ENCODE measurements at places on chromosomes 7 and 10.

GRCh38 chr7:82051601-82052000 lies 281.8 kb upstream of the HGF start:
- ATAC-seq: no peak

GRCh38 chr7:157501581-157501980 lies 164.8 kb downstream of the DNAJB6 start:
- no peak for ATAC-seq

DNA sequence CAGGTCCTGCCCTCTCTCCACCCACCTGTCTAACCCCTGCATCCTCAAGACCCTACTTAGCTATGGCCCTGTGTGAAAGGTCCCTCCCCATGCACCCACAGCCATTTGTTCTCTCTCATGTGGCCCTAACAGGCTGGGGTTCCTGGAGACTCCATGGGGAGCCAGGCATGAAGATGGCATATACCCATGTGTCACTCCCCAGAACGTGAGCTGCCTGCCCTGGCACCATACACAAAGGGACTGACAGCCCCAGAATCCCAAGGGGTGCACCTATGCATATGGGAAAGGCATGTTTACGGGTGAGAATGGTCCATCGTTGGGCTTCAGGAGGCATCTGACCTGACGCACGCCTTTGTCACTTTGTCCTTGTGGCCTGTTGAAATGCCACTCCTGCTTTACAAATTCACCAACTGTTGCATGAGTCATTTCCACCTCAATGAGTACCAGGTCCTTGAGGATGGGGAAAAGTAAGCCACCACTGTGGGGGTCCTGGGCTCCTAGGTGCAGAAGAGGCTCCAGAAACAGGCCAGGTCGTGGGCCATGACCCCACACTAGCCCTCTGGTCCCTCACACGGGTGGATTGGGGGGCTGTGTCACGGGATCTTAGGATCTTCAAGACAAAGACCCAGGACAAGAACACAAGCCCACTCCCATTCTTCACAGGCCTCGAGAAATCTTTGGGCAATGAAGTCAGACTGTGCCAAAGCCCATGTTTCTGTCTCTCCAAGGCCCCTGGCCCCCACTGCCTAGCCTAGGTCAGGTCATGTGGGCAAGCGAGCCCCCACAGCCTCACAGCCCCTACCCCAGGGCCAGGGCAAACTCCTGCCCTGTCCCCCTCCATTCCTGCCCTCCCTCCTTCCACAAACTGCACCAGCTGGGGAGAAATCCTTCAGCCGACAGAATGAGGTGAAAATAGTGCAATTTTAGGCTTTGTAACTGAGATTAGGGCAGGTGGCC lies 8.6 kb downstream of the GPRIN2 start:
- ATAC-seq: no peak

DNA sequence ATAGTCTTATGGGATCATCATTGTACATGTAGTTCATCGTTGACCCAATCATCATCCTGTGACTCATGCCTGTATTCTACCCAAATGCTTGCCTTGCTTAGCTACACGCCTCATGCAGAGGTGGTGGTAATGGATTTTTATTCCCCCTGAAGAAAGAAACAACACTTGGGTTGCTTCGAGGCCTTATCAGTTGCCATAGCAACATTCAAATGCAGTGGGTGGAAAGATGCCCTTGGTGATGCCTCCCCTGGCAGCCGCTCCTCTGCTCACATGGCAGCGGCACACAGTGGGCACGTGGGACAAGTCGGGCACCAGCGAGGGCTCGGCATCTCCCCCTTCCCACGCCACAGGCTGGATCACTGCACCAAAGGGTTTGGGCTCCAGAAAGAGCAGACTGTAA lies 54.0 kb upstream of the NMT2 start:
- ATAC-seq: no peak

GRCh38 chr10:5184987-5185775 lies at the start of gene AKR1C8:
Gene AKR1C8 (minus strand): TSS chr10:5185150. CDS start chr10:5185104, 46 bp downstream.
- ATAC-seq: no peak

DNA sequence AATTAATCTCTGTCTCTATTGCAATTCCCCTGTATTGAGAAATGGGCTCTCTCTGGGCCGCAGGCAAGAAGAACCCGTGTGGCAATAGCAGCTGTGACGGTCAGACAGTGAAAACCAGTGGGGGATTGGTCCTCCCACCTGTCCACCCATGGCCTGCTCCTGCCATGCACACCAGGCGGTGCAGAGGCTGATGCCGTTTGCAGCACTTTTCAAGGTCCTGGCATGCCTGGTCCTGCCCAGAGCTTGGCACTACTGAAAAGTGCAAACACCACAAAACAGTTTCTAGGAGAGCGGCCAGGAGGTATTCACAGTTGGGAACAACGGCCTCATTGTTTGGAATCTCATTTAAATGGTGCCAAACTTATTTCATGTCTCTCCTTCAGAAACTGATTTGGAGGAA lies 41.5 kb downstream of the PSPH start:
- no peak for ATAC-seq

- ATAC-seq: no peak
Measured at GRCh38 chr10:120735773-120736371, 115.3 kb upstream of the WDR11 start.

- ATAC-seq: no peak
Measured at GRCh38 chr10:76509446-76509845, 1078.0 kb downstream of the LRMDA start.

GRCh38 chr7:80335511-80336231 lies 176.2 kb downstream of the GNAT3 start:
- no peak for ATAC-seq

- ATAC-seq: no peak
Measured at GRCh38 chr7:150468241-150468640, 17.8 kb downstream of the GIMAP8 start.

- no peak for ATAC-seq
Measured at GRCh38 chr10:99444383-99445045, 14.1 kb upstream of the GOT1 start.

GRCh38 chr10:128803790-128804189 lies 663.3 kb upstream of the MGMT start:
- ATAC-seq: no peak

- no peak for ATAC-seq
Measured at GRCh38 chr7:106059556-106059955, 52.6 kb downstream of the SYPL1 start.

- no peak for ATAC-seq
Measured at GRCh38 chr10:27525819-27526218, 21.7 kb downstream of the RAB18 start.

DNA sequence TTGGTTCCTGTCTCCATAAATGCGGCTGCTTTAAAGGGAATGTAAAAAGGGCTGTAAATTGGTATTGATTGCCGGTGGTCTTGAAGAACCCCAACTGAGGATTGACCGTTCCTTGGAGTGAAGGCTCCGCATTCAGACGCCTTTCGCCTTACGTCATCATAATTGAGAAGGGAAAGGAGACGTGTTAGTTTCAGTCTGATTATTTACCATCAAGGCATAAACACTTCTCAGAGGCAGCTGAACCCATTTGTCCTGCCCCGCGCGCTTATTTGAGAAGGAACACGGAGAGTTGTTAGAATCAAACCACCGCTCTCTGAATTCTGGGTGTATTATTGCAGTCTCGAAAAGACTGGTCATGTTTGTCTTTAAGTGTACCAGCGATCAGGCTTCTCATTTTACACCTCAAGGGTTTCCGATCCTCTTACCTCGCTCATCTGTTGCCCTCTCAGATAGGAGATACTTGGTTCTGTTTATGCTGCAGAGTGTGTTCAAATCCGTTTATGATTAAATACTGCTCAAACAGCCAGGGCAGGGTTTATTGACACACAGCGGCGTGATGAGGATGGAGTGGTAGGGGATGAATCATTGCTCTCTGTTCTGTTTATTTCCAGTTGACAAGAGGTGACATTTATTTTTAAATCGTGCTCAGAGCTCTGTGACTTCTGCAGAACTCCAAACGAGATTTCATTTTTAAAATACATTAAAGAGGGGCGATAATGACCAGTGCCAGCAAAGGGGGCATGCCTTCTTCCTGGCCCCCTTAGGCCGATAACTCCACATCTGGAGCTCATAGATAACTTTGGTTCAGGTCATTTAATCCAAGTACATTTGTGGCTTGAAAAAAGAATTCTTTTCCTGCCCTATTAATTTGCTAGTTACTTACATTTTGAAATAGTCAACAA lies 30.4 kb downstream of the FOXK1 start:
- ATAC-seq: peak; percentile 96

DNA sequence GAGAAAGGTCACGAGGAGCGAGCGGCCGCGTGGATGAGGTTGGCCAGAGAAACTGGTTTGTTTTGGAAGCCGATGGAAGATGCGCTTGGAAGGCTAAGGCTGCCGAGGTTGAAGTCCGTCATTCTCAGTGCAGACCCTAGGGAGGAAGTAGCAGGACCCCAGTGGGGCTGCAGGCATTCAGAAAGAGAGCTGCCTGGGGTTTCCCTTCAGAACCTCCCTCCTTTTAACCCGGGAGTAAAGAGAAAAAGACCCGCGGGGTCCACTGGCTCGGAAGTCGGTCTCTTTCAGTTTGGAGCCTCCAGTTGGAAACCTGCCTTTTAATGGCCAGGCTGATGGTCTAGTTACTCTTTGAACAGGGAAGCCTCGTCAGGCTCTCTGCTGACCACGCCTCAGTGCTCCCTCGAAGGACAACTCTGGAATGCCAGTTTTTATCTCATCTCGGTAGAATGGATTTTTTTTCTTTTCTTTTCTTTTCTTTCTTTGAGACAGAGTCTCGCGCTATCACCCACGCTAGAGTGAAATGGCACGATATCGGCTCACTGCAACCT lies 188.6 kb downstream of the CUX1 start:
- no peak for ATAC-seq

DNA sequence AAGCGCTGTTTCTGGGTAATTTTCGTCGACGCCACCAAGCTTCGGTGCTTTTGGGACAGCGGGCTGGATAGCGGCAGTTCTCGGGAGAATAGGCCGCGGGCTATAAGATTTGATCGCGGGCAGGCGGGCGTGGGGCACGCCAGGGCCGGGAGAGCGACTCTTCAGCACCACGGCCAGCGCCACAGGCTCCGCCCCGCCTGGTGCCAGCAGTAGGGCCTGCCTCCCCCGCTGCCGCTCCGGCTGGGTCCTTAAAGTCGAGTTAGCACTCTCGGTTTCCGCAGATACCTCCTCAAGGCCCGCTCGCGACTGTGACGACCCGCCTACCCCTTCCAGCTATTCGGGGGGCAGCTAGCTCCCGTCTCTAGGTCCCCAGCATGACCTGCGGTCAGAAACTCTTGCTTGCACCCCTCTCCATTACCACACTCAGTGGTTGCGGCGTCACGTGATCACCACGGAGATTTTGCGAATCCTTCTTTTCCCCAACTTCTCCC lies 9.4 kb downstream of the NXPH1 start:
- ATAC-seq: no peak

DNA sequence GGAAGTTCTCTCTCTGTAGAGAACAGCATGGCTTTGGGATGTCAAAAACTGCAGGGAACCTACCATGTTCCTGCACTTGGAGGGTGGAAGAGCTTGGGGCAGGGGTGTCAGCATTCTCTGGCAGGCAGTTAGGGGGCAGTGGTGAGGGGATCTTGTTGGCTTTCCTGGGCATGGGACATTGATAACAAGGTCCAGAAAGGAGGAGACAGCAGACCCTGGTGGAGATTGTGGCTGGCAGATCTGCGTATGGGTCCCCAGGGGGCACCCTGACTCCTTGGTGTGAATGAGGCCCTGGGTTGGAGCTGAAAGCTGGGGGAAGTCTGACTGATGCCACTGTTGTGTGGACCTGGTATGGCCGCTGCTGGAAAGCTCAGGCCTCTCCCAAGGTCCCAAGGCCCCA lies 22.9 kb upstream of the CAMK2B start:
- ATAC-seq: peak; percentile 47

- peak; percentile 88 for ATAC-seq
Measured at GRCh38 chr10:88755753-88756152, 4.1 kb upstream of the LIPN start.

DNA sequence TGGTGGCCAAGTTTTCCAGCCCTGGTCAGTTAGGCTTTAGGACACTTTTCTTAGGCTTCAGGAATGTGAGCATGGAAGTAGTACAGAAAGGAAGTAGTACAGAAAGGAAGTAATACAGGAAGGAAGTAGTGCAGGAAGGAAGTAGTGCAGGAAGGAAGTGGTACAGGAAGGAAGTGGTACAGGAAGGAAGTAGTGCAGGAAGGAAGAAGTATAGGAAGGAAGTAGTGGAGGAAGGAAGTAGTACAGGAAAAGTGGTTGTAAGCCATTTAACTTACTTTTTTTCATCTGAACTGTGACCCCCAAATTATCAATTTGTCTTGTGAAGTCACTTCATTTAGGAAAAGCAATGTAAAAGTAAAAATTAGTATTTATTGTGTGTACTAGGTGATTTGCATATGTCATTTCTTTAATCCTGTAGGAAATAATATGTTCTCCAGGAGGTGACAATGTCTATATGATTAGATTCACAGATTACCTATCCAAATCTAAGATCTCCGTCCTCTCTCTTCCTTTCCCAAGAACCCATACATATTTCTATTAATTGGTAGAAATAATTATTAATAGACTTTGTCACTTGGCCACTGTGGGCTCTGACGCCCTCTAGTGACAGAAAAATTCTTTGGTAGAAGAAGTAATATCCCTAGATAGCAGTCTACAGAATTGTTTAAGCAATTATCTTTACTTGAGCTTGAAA lies 3.9 kb upstream of the FAS start:
- no peak for ATAC-seq

- no peak for ATAC-seq
Measured at GRCh38 chr7:47506382-47507339, 75.2 kb downstream of the TNS3 start.

DNA sequence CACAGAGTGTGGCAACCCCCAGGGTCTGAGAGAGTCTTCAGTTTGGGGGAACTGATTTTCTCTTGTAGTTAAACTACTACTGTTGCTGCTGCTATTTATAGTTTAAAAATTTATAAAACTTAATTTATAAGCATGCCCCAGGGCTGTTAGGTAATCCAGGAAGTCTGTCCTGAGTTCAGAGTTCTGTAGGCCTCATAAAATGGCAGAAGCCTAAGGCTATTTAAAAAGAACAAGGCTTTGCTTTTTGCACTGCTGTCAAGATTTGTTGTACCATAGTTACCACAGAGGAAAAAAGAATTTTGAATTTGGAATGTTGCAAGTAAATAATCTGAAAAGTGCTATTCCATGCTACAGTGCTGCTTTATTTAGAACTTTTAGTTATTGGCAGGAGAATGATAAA lies 66.1 kb downstream of the AGK start:
- ATAC-seq: no peak

DNA sequence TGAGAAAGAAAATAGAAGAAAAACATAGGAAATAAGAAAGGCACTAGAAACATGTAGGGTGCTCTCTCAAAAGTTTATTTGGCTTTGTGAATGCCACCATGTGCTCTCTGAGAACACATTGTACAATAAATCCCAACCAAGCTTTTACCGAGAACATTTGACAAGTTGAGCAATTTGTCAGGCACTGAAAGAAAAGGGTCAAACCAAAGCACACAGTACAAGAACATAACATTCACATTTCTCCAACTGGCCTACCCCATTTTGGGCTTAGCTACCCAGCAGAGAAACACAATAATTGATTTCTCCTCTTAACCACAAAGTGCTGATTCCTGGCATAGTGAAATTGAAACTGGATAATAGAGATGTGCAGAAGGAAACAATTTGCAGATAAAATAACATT lies 69.2 kb upstream of the SLC39A12 start:
- ATAC-seq: no peak

Data from stimulated activated memory B cell treated with anti-CD40 and anti-IgM and Interleukin-4, amounts not matched to agents 10 μg/mL and 1 μg/mL and 100 μg/mL, for 72 hours (primary cell).